ENCODE measurements at places on chromosomes 13 and 19. TPM values are rescaled to one million over a fixed set of nuclear protein-coding genes. Genes with fewer than 3 reads are reported as not detected.

FGF9 gene
- total RNA-seq, result not detected

IL17D gene
- 4.0 TPM for total RNA-seq

RFPL4A gene
- total RNA-seq, result 2.3 TPM

GPR183 gene
- under 0.01 TPM for total RNA-seq

WASF3 gene
- total RNA-seq, result 28.9 TPM

SLC25A41 gene
- not detected for total RNA-seq

FSTL3 gene
- 13.2 TPM for total RNA-seq

ZNF835 gene
- 0.38 TPM for total RNA-seq

ZNF613 gene
- total RNA-seq, result 5.3 TPM

C19orf85 gene
- not detected for total RNA-seq

ANGPTL8 gene
- total RNA-seq, result not detected

EBI3 gene
- 0.16 TPM for total RNA-seq

C19orf18 gene
- 0.25 TPM for total RNA-seq

SLC6A16 gene
- total RNA-seq, result under 0.01 TPM

NTN5 gene
- total RNA-seq, result 0.06 TPM

ENOX1 gene
- total RNA-seq, result under 0.01 TPM

DMAC2 gene
- 44.7 TPM for total RNA-seq

IFNL1 gene
- not detected for total RNA-seq

ZNF429 gene
- 2.8 TPM for total RNA-seq

SIGLEC14 gene
- not detected for total RNA-seq

LAIR2 gene
- not detected for total RNA-seq

KCNC3 gene
- under 0.01 TPM for total RNA-seq

All from bladder microvascular endothelial cell (primary cell).